AG08395 (cell line): ENCODE measurements at places on chromosomes 4 and X.

- DNase-seq = no peak
Measured at GRCh38 chr4:177239477-177239876, 70.2 kb upstream of the NEIL3 start.

DNA sequence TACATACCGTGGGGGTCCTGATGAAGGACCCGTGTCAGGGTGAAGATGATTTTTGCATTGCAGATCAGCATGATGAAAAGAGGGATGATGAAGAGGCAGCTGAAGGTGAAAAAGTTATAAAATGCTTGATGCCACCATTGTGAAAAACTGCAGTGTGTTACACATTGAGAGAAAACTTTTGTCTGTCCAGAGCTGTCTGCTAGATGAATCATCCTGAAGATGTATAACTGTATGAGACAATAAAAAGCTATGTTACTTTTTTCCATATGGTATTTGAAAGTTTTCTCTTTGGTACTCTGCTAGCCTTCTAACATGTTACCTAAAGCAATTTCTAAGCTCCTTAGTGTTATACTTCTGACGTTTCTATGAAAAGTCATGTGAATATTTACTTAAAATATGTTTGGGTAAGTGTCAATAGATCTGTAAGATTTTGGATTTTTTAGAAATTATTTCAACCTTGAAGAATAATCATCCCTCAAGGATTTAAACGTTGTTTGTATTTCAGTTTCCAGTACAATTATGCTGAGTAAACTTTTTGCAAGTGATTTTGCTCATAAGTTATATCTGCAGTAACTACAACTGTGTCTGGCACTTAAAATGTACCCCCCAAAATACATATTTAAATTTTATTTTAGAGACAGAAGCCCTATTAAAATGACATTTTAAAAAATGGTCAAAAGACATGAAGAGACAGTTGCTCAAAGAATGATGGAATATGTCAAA is 9.5 kb downstream of the GNRHR start:
- DNase-seq = peak; percentile 26

DNA sequence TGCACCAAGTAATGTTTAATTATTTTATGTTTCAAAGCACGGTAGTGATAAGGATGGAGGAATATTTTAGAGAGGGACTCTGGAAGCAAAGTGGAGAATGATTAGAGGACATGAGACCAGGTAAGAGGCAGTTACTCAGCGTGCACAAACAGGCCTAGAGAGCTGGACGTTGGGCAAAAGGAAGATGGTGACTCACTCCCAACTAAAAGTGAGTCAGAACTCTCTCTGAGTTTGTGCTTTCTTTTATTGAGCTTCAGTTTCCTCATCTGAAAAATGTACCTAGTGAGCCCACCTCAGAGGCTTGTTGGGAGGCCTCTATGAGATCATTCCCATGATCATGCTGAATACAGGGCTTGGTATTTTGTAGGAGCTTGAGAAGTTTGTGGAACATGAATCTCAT is 1.6 kb upstream of the ZC4H2 start:
- no peak for DNase-seq

DNA sequence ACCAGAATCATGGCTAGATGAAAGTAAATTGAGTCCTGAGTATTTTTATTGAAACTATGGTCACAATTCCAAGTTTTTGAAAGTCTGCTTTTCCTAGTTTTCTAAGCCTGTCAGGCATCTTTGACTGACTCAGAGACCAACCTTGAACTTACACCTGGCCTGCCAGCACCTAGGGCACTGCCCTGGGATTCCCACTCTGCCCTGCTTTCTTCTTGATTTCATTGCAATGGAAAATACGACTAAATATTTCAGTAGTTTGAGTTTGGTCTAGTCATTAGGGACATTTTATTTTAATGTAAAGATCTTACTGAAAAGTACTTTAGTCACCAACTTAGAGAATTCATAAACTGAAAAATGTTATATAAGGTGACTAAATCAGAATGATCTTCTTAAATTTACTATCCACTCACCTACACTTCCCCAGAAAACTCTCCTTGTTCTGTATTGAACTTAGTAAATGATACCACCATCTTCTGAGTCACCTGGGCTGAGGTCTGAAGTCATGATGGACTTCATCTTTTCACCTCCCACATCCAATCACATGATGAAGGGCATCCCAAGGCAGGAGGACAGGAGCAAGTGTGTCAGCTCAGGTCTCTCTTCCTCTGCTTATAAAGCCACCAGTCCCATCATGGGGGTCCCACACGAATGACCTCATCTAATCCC is 11.6 kb upstream of the PYURF start:
- DNase-seq = no peak

DNA sequence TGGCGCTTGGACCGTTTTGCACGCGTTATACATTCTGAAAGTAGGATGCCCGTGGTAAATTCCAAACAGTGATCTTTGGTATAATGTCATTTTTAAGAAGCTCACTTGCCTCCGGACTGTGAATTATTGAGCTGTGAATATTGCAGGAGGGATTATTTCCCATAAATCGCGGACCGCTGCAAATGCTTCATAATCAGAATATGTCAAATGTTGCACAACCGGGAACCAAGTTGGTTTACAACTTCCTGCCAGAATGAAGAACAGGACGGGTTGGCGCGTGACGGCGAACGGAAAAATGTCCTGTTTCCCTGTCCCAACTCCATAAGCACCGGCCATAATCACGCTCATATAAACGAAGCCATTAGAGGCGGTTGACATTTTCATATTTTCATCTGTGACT is 67.6 kb downstream of the SHOX start:
- no peak for DNase-seq

DNA sequence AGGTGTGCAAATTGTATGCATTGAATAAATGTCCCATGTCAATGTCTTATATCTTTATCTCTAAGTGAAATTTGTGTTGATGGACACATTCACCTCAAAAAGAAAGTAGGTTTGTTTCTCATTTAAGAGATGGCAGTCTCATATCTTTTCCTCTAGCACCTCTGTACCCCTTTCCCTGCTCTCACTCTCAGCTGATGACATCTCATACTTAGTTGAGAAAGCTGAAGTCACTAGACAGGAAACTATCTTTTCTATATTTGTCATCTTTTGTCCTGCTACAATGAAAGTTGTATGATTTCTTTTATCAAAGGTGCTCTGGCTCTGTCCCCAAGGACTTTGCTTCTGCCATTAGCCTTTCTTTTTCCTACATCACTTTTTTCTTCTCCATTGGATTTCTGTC is 84.0 kb upstream of the GRPR start:
- DNase-seq = no peak

GRCh38 chr4:2638730-2639129 is 102.3 kb downstream of the FAM193A start:
- no peak for DNase-seq

GRCh38 chr4:184896868-184897715 is 71.3 kb upstream of the ACSL1 start:
- DNase-seq = no peak

GRCh38 chr4:147182041-147182440 is 236.4 kb upstream of the TTC29 start:
- DNase-seq = no peak

- DNase-seq = no peak
Measured at GRCh38 chr4:48226199-48226598, 43.4 kb downstream of the TEC start.

DNA sequence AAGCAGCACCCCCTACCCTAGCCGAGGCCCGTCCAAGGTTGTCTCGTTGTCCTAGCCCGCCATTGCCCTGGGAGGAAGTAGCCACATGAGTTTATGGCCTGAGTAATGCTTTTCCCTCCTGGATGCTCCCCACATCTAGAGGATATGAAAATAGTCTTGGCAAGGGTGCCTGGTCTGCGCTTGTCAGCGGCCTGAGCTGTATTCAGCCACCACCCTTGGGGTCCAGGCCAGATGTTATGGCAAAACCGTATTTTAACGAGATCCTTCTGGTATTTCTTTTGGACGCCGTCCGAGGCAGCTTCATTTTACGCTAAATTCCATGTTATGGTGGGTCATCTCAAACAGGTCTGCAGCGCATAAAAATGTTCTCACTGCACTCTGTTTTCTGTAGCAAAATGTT is 89.3 kb downstream of the GPR143 start:
- DNase-seq = peak; percentile 42

DNA sequence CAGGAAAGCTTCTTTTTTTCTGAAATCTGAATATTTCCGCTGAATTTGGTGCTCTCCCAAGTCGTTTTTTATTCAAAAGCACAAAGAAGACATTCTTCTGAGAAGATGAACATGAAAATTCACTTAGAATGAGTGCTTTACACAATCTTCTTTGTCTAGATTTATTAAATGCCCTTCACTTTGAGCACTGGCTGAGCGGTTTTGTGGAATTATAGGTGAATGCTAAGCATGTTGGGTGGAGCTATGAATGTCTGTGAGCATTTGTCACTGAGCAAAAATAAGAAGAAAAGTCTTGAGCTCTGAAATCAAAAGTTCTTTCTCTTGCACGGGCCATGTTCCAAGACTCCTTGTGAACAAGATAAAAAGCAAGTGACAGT is 13.1 kb downstream of the GASK1B start:
- DNase-seq = no peak

DNA sequence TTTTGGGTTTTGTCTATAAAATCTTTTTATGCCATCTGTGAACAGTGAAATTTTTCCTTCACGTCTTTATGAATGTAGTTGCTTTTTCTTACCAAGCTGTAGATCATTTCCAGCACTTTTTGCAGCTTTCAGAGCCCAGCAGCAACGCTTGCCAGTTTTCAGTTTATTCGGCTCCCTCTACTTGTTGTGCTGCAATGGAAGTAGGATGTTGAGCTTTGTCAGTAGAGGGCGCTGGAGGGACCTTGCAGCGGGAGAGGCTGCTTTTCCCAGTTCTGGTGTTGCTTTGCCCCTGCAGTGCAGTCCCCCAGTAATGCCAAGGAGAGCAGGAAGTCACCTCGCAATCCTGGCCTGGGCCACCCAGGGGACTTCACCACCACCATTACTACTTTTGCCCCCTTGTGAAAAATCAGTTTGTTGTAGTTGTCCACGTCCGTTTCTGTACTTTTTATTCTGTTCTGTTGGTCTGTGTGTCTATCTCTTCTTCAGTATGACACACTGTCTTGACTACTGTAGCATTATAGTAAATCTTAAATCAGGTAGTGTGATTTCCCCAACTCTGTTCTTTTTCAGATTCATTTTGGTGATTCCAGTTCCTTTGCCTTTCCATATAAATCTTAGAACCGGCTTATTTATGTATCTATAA is 21.8 kb downstream of the CMC4 start:
- peak; percentile 19 for DNase-seq

GRCh38 chrX:133546441-133546840 is 131.2 kb upstream of the GPC4 start:
- no peak for DNase-seq

DNA sequence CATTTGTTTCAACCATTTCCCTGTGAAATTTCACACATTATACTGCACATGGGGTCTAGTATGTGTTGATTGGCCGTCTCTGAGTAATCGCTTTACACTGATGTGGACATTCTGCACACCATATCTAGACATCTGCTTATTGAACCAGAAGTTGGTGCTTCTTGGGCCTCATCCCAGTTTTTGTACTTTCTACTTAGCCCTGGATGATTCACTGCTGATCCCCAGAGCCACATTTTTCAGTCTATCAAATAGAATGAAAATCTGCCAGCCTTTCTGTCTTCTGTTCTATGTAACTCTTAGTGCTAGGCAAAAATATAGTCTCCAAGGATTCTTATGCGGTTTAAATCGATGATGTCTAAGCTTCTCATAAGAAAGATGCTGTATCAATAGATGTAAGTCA is 40.5 kb upstream of the RELL1 start:
- DNase-seq = no peak

GRCh38 chr4:101851672-101852071 is 61.1 kb downstream of the BANK1 start:
- DNase-seq = no peak

GRCh38 chrX:153781428-153782047 is 697 bp downstream of the SRPK3 start:
- peak; percentile 37 for DNase-seq

DNA sequence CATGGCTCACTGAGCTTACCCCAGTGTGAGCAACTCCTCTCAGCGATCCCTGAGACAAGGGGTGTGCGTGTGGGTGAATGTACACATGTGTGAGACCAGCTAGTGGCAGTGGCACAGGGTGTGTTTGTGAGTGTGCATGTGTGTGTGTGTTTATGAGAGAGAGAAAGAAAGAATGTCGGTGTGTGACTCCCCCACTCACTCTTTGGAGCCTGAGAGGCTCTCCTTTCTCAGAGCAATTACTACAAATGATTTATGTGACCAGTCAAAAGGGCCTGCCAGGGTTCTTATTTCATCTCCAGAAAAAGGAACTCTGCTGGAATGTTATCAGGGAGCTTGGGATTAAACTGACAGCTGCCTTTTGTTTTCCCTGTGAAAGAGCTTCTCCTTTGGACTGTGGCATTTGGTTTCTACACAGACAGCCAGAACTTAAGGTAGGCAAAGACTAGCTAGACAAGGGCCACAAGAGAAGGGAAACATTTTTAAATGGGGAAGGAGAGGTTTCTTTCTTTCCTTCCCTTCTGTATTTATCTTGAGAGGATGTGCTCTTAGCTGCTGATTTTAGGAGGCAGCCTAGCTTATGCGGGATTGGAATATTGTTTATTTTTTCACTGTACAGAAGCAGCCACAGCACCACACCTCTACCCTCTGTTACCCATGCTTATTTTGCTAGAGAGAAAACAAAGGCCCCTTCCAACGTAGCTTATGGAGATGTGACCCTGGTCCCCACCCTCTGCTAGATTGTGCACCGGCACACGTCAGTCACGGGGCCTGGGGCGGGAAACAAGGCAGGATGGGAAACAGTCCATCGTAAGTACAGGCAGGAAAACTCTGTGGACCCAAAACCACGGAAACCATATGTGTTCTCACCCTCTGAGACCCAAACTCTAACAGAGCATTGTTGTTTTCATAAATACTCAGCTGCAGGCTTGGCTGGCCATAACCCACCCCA is 143.5 kb downstream of the MGST2 start:
- no peak for DNase-seq

GRCh38 chr4:73447671-73448070 is 11.7 kb downstream of the AFP start:
- DNase-seq = no peak

DNA sequence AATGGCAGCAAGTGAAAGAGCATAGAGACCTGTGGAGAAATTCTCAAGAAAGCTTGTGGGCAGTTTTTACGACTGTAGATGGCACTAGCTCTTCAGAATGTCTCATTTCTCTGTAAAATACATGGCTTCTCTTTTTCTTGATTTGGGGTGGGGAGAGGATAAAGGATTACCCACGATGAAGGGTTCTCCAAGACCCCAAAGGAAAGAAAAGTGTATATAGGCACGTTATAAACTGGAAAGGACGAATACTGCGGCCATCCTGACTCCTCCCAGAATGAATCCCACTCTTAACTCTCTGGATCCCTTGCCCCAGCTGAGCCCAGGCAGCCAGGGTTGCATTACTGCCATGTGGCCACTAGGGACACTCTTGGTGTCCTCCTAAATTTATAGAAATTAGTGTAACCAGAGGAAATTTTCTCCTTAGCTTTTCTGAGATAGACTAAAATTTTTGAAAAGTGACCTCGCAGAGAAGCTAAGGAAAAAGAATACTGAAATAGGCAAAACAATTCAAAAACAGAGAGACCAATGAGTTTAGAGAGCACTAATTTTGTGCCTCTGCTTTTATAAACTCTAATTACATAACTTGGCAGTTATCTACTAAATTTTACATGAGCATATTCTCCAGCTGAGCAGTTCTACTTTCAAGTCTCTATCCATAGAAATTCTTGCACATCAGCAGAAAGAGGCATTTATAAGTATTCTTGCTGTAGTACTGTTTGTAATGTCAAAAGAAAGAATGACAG is 37.8 kb upstream of the PCDH19 start:
- DNase-seq = peak; percentile 68

GRCh38 chr4:185920171-185920570 is 108.2 kb upstream of the SORBS2 start:
- DNase-seq = no peak

- no peak for DNase-seq
Measured at GRCh38 chr4:130023088-130023487, 927.1 kb downstream of the C4orf33 start.
